Astrocyte of the spinal cord (primary cell): ENCODE measurements at places on chromosomes 1 and 21.

DNA sequence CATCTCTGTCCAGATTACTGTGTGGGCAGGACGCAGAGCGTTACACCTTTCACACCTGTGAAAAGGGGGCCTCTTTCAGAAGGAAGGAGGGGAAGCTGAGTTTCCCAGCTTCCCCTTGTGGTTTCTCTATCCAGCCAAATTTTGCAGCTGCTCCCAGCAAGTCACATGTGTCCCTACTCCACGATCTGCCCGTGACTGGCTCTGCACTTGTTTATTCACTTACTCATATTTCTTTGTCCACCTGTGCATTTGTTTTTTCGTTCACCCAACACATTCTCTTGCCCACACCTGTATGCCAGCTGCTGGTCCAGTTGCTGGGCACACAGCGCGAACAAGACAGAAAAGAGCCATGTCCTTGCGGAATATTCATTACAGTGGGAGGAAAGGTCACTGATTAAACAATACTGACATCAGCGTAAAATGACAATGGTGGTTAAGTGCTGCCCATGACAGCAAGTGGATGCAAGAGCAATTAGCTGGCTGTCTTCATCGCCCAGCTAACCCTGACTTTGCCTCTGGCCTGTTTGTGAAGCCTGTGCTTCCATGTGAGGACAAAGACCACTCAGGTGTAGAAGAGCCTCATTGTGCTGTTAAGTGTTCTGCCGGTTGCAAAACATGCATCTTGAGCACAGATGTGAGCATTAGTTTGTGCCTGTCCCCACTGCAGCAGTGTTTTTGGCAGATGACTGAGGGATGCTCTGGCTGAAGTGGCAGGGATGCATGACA is 28.6 kb upstream of the NEK2 start:
- no peak for DNase-seq

- DNase-seq: no peak
These were observed 21.0 kb upstream of the PIK3CD start for GRCh38 chr1:9630331-9631111.

GRCh38 chr1:185468626-185469025 is 151.6 kb upstream of the IVNS1ABP start:
- no peak for DNase-seq

DNA sequence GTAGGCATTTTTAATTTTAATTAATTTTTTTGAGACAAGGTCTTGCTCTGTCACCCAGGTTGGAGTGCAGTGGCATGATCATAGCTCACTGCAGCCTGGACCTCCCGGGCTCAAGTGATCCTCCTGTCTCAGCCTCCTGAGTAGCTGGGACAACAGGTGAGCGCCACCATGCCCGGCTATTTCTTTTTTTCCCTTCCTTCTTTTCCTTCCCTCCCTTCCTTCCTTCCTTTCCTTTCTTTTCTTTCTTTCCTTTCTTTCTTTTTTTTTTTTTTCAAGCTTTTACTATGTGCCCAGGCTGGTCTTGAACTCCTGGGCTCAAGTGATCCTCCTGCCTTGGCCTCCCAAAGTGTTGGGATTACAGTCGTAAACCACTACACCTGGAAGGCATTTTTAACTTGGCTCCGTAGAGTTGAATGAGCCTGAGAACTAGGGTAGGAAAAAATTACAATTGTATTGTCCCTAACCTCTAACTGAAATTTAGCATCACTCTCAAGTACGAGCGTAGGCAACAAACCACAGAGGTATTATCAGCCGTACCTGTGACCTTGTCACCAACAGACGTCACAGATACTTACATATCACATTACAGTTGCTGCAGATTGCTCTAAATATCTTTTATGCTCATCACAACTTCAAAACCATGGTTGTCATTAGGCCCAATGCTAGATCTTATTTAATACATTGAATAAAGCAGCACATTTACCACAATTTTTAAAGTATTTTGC is 8.0 kb downstream of the RUNX3 start:
- no peak for DNase-seq

- DNase-seq: no peak
These were observed 37.7 kb upstream of the IPO9 start for GRCh38 chr1:201791051-201791778.

- DNase-seq: no peak
These were observed 94.3 kb downstream of the ADGRL4 start for GRCh38 chr1:78911956-78912880.

- no peak for DNase-seq
These were observed 63.2 kb downstream of the MPZL1 start for GRCh38 chr1:167784876-167785550.

DNA sequence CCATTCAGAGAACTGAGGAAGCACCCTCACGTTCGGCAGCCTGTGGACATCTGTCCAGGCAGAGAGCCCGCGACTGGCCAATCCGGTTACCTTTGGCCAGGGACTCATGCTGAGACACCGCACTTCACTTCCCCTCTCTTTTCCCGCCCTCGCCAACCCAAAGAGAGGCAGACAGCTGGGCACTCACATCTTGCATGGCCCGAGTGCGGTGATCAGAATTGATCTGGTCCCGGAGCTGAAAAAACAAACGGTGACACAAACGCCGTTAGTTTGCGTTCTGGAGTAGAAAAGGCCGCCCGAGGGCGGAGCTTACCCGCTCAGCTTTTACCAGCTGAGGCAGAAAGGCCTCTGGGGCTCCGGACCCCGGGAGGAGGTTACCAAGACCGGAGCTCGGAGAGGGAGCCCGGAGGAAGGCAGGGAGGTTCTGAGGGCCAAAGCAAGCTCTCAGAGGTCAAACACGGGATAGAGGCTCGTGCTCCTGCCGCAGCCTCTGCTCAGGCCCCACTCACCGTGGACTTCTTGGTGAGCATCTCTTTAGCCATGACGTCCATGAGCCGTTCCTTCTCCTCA is 376 bp downstream of the SF3A3 start:
- DNase-seq: peak; percentile 41

- DNase-seq: no peak
These were observed 38.3 kb upstream of the MYOCOS start for GRCh38 chr1:171583591-171584201.

DNA sequence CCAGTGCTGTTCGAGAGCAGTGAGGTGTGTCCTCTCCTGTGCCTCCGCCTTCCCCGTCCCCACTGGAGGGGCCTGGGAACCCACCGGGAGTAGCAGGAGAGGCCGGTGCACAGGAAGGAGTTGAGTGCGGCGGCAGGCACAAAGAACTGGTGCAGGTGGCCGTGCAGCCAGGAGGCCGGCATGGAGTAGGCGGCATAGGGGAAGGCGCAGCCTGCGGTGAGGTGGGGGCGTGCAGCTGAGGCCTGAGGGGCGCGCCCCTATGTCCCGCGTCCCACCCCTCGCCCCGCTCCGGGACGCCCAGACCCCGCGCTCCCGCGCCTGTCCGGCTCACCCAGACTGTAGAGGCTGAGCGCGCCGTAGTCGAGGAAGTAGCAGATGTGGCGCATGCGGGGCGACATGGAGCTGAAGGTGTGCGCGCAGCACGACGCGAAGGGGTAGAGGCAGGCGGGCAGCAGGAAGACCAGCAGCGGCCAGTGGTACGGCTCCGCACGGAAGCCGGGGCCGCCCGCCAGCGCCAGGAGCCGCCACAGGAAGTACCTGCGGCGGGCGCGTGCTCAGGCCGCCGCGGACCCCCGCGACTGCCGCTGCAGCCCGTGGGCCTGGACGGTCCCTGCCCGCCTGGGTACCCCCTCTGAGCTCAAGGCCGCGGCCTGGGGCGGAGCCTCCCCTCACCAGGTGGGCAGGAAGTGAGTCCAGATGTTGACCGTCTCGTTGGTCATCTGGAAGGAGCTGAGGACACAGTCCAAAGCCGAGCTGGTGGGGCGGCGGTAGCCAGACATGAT is 2.2 kb downstream of the PAQR6 start:
- no peak for DNase-seq

DNA sequence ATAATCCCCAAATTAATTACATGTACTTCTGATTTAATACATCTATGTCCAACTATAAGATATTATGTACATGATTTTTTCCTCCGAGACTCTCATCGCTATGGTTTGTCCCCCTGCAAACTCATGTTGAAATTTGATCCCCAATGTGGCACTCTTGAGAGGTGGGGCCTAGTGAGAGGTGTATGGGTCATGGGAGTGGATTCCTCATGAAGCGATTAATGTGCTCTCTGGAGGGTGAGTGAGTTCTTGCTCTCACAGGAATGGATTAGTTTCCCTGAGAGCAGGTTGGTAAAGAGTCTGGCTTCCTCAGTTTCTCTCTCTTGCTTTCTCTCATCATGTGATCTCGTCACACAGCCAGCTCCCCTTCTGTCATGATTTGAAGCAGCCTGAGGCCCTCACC is 16.1 kb downstream of the HSF2BP start:
- no peak for DNase-seq

GRCh38 chr1:204177133-204177532 is 11.0 kb upstream of the REN start:
- no peak for DNase-seq

GRCh38 chr1:40664791-40665190 is 691 bp downstream of the RIMS3 start:
- no peak for DNase-seq

DNA sequence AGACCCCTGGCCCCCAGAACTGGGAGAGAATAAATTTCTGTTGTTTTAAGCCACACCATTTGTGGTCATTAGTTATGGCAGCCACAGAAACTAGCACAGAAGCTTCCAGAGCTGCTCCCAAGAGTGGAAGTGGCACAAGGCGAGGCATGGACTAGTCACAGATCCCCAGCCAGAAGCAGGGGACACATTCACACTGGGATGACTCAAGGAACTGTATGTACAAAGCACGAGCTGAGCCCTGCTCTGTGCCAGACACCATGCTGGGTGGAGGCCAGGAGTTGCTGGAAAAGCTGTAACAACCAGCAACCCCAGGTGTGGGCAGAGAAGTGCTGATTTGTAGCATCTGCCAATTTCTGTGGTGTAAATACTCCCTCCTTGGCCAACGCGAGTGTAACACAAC is 55.6 kb downstream of the TCP10L start:
- no peak for DNase-seq

DNA sequence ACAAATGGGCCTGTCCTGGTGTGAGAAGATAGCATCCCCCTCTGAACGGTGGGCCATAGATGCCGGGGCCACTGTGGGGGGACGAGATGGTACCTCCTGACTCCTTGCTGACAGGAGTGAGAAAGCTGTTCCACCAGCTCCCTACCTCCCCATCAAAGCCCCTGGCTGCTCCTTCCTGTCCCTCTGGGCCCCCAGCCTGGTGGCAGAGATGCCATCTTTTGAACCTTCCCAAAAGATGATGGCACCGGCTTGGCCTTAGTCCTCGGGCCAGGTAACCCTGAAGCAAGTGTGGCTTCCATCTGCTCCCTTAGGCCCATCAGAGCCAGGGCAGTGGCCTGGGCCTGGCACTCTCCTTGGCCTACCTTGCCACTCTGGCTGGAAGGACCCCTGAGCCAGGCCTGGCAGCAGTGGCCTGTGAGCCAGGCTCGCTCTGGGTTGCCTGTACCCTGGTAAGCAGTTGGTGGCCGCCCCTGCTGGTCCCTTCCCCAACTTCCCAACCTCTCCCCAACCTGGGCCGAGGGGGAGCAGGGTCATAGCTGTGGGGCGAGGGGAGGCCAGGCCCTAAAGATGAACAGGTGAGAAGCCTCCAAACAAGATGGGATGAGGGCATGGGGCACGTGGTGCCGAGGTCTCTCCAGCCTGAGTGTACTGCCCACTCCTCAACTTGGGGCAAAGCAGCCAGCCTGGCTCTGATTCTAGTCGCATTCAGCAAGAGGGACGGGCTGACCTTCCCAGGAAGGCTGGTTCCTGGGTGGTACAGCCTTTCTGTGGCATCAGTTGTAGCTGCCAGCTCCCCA is 34.7 kb downstream of the ZBTB17 start:
- no peak for DNase-seq

DNA sequence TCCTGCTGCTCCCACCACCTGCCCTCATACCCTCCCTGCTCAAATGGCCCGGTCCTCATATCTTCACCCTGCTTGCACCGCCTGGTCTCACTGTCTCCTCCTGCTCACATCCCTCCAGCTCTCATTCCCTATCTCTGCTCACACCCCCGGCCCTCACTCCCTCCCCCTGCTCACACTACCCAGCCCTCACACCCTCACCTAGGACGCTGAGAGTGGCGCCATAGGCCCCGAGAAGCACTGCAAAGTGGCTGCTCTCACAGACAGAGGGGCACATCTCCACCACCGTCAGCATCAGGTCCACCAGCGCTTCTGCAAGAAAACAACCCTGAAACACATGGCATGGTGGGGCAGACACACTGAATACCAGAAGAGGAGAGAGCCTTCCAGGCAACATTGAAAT is 38.6 kb downstream of the MRAP start:
- no peak for DNase-seq

DNA sequence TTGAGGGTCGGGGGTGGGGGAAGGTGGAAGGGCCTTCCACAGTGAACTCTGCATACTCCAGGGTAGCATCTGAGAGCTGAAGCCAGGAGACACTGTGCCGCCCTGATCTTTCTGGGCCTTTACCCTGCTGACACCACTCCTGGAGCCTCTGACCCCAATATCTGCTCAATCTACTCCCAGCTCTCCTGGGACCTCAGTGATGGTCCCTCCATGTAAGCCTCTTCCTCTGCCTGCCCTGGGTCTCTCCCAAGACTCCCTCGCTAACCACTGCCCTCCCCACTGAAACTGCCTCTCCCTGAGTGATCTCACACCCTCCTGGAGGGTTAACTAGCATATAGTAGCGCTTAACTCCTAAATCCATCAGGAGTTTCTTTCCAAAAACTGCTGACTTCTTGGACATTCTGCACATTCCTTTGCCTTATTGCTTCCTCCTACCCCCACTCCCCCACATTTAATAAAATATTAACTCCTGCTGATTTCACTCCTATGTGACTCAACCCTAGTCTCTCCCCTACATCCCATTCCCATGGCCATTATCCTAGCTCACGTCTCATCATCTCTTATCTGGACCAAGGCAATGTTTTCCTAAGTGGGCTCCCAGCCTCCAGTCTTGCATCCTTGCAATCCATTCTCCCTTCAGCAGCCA is 145.6 kb downstream of the HMGB4 start:
- DNase-seq: no peak

DNA sequence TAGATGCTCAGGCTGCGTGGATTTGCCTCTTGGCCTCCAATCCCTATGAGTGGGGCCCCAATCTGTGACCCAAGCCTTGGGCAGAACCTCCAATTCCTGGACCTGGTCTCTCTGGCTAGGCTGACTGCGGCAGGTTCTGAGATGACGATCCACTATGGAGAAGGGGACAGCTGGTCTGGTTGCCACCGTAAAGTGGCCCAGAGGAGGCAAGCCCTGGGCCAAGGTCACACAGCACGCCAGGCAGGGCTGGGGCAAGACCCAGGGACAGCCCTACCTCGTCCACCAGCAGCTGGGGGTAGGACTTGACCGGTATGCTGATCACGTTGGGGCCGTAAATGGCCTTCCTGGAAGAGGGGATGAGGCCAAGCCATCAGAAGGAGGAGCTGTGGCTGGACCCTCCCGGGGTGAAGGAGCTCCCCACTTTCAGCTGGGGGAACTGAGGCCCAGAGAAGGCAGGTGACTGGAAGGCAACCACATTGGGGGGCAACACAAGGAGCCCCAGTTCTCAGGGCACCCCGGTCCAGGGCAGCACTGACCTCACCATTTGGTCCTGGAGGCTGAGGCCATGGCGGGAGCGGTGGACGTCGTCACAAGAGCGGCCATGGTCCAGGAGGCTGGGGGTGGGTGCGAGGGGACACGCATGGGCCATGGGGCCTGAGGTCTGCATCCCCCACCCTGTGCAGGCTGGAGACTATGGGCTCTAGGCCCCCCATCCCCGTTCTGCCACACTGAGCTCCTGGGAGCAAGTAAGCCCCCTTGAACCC is 9.8 kb downstream of the ATP13A2 start:
- no peak for DNase-seq

GRCh38 chr1:241849345-241849695 is 1.3 kb downstream of the EXO1 start:
- no peak for DNase-seq
